Stomach (tissue), 19 donors: ENCODE measurements at places on chromosomes 16 and 17. TPM values are rescaled to one million over a fixed set of nuclear protein-coding genes. Genes with fewer than 3 reads are reported as not detected.

Gene CNTD1
- total RNA-seq, result 1.3 TPM

Gene CACNG3
- not detected for total RNA-seq

GRCh38 chr16:49603956-49604355 lies 230.4 kb downstream of the C16orf78 start:
- no peak for DNase-seq

DNA sequence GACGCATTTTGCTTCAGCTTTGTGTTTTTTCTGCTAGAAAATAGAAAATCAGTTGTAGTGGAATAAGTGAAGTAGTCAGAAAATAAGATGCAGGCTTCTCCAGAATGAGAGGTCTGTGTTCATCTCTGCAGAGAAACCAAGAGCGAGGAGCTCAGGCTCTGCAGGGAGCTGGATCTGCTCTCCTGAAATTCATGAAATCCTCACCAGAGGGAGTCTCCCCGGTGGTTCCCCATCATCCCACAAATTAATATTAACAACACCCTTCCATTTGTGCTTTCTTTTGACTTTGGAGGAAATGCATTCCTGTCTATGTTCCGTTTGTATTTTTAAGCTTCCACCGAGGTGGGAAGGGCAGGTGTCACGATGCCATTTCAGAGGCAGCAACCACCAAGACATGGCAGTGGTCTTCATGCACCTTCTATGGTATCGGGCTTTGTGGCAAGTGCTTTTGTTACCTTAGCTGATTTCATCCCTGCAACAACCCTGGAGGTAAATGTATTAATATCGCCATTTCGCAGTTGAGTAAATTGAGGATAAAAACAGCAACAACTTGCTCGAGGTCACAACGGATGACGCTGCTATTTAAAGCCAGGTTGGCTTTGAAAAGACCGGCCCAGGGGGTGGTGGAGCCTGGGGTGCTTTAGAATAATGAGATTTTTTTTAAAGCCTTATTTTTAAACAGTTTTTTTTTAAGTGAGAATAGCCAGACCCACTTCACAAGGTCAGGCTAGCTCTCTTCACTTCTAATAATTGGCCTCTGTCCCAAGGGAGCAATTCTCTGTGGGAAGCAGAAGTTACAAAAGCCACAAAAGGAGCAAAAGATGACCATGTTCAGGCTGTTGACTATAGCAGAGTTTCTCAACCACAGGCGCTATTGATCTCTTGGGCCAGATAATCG lies 367.6 kb upstream of the ERCC4 start:
- no peak for DNase-seq
